ENCODE measurements at places on chromosomes 5 and 9. TPM values are rescaled to one million over a fixed set of nuclear protein-coding genes. Genes with fewer than 3 reads are reported as not detected.

GRCh38 chr9:120698766-120699165, 15.5 kb downstream of the MEGF9 start:
- no peak for DNase-seq

DNA sequence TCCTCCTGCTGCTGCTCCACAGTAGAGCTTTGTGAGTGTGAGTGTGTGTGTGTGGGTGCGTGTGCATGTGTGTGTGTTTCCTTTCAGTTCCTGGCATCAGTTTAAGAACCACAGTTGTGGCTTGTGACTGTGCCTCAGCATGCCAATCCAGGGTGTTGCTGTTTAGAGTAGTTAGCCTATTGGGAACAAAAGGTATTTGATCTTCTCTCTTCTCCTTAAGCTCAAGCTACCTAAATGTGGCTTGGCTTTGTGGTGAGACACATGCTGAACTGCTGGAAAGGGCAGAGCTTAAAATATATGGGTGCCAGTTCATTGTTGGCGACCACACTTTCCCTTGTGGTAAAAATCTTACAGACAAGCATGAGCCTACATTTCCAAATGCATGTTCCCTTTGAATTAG, 116.6 kb upstream of the BNC2 start:
- DNase-seq = no peak

GRCh38 chr5:117177302-117177701, 602.7 kb upstream of the SEMA6A start:
- no peak for DNase-seq

- no peak for DNase-seq
Measured at GRCh38 chr9:68927165-68927564, 86.7 kb downstream of the PRKACG start.

GRCh38 chr9:78035383-78035993, 3.9 kb upstream of the GNAQ start:
- no peak for DNase-seq

DNA sequence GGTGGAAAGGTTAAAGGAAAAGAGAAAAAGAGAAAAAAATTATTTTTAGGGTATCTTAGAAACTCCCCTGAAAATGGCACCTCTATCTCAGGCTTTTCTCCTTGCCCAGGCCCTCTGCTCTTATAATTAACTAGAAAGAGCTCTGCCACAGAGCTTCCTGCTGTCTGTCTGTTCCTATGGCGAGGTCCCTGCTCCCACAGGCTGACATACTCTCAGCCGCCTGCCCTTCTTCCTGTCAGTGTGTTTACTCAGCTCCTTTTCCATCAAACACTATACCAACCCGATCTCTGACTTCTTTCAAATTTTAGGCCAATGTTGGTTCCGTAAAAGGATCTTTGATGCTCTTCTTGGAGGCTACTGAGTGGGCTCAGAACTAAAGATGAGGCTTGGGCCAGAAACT, 482.6 kb downstream of the DMAC1 start:
- no peak for DNase-seq

DNA sequence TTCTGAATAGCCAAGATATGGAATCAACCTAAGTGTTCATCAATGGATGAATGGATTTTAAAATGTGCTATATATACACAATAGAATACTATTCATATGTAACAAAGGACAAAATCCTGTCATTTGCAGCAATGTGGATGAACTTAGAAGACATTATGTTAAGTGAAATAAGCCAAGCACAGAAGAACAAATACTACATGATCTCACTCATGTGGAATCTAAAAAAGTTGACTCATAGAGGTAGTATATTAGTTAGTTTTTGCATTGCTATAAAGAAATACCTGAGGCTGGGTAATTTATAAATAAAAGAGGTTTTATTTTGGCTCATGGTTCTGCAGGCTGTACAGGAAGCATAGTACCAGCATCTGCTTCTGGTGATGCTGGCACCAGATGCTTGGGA, 8.1 kb downstream of the CATSPER3 start:
- DNase-seq = no peak

- no peak for DNase-seq
Measured at GRCh38 chr5:151413800-151414199, 33.6 kb upstream of the SLC36A1 start.

DNA sequence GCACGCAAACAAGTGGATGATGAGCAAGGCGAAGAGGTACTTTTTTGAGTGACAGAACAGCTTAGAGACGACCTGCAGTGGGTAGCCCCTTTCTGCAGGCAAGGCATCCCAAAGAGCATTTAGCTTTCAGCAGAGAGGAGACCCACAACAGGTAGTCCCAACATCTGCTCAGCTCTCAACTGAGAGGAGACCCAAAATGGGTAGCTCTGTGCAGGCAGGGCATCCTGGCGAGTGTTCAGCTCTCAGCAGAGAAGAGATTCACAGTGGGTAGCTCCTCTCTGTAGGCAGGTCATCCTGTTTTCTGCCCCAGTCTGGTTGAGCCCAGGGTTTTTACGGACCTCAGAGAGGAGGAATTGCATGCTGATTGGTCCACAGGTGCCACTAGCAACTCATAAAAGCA, 2396.1 kb upstream of the C9orf72 start:
- no peak for DNase-seq

Gene NOXA1
- total RNA-seq = 2.7 TPM

Gene RMI1
- 3.7 TPM for total RNA-seq

Measured in posterior vena cava (tissue), 2 donors.